Stimulated activated CD8-positive, alpha-beta memory T cell treated with anti-CD3 and anti-CD28 coated beads, Interleukin-15, amount 100 ng/mL, for 4 hours (primary cell): ENCODE measurements at places on chromosomes 3 and 15.

- no peak for DNase-seq
Measured at GRCh38 chr3:139696314-139696604, 18.5 kb upstream of the NMNAT3 start.

DNA sequence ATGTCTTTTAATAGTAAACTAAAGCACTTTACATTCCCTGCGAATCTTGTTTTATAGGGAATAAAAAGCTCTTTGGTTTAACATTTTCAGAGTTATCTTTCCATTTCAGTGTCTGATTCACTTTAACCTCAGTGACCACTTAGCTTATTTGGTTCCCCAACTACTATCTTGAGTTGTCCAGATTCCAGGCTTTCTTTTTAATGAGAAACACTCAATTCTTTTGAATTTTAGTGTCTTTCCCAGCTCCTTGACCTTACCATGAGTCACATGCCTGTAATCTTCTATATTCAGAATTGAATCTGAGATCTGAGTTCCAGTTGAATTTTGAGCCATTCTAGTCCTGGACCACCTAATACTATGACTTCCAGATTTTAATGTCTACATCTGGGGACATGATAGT, 144.4 kb downstream of the KCNAB1 start:
- no peak for DNase-seq

DNA sequence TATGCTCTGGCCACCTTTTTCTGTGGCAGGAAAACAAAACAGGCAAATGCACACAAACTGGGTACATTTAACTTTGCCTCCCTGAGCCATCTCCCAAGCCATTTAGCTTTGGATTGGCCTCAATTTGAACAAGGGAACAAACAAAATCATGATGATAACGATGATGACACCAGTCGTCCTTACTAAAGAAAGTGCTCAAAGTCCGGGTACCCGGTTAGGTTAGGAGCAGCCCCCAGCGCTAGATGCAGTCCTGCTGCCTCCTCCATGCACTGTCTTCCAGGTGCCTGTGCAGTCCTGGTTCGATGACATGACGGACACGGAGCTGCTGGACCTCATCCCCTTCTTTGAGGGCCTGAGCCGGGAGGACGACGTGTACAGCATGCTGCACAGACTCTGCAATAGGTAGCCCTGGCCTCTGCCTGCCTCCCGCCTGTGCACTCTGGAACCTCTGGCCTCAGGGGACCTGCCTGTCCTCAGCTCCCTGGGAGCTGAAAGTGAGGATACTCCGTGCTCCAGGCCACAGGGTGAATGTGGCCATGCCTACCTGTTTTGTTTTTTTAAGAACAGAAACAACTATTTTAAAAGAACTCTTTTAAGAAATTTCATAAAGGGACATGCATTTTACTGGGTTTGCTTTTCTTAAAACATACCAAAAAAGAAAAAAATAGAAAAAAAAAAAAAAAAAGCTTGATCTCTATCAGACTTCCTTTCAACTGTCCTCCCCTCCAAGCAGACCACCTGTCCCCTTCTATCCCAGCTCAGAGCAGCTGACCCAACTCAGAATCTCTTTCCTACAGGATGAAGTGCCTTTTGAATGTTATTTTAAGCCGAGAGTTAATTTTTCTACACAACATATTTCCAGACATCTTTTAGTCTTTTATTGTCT, 9.9 kb upstream of the VILL start:
- DNase-seq = no peak

DNA sequence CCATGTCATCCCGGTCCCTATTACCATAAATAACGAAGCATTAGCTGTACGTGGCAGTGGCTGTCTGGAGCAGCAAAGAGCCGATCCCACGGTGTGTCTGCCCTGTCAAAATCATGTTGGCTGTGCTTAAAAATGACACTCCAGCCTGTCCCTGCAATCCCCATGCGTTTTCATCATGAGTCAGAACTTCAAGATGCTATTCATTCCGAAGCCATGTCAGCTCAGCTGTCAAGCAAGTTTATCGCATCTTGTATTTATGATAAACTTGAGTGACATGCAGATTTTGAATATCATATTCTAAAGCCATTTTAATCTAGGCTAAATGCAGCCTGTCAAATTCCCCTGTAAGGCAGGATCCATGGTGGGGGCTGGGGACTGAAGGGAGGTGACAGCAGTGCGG, 152.4 kb downstream of the TJP1 start:
- DNase-seq = no peak

DNA sequence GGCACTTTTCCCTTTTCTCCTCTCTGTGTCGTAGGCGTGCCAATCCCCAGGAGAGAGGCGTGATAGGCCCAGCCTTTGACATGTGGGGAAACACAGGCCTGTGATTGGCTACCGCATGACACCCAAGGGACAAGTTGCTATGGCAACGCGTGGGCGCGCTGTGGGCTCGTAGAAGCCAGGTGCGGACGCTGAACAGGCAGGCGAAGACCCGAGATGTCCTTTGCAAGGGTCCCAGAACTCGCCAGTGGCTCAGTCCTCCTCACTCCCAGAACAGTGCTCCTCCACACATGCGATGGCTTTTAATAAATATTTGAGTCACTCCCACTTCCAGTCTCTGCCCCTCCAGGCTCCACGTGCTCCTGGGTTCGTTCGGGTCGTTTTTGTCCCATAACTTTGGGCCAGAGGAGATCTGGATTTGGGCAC, 4.2 kb downstream of the SLC51B start:
- peak; percentile 83 for DNase-seq

DNA sequence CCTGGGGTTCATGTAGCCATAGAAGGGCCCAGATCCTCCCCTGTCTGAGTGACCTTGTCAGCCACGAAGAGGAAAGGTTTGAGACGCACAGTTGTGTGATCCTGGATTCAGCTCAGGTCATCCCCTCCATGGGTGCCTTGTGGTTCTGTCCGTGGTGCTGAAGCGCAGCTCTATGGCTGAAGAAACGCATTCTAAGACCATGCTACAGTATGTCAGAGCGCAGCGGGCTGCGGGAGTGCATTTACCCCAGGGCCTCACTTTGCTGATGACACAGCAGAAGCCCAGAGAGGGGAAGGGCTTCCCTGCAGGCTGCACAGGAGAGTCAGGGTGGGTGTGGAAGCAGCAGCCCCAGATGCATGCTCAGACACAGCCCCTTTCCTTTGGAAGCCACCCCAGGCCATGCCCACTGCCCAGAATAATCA, 68.8 kb upstream of the IQSEC1 start:
- no peak for DNase-seq

DNA sequence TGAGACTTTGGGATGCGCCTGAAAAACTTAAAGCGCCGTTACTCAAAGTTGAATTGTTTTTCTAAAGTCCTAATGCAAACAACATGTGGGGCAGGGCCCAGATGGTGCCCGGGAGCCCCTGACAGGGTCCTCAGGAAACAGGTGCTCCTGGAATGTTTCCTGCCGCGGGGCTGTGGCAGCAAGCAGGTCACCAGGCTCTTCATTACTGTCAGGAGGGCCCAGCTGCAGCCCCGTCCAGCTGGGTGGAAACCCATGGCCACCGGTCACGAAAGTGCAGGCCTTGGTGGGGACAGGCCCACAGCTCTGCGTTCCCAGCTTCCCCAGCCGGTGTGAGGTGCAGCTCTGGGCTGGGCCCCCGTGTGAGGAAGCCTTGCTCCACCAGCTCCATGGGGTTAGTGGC, 63.9 kb upstream of the GATA2 start:
- no peak for DNase-seq
